Stimulated activated CD8-positive, alpha-beta memory T cell treated with anti-CD3 and anti-CD28 coated beads, Interleukin-7, amount 100 ng/mL, for 48 hours (primary cell): ENCODE measurements at places on chromosomes 4 and X.

DNA sequence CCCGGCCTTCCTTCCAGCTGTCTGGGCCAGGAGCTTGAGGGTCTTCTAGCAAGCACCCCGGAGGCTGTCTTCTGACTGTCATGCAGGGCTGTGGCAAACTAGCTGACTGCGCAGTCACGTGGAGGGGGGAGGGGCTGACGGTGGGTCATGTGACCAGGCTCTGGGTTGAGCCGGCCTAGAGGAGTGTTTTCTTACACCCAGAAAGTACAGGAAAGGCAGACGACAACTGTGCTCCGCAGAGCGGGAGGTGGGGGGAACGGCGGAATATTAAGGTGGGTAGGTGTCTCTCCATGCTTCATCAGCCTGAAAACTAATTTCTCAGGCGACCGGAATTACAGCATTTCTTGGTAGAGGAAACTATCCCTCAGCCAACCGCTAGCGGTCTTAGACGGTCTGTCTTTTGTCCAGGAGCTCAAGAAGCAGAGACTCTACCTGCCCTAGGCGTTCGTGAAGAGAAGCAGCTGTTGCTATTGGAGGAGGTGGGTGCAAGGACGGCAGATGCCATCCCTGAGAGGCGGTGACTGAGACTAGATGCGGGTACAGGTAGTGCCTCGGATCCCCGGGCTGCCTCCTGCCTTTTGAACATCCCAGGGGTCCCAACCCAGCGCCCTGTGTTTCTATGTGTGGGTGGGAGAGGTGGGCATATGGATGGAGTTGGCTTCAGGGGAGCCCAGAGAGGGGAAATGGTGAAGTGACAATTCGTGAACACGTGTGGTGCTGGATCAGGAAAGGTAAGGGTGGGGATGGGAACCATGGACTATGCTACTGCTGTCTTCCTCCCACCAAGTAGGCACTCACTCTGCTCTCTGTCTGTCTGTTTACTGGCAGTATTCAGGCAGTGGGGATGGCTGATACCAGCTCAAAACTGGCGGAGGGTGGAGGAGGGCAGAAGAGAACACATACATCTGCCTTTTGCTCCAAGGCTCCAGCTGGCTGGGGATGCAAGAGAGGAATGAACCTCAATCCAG is 8.8 kb downstream of the GPRASP1 start:
- DNase-seq: peak; percentile 53

DNA sequence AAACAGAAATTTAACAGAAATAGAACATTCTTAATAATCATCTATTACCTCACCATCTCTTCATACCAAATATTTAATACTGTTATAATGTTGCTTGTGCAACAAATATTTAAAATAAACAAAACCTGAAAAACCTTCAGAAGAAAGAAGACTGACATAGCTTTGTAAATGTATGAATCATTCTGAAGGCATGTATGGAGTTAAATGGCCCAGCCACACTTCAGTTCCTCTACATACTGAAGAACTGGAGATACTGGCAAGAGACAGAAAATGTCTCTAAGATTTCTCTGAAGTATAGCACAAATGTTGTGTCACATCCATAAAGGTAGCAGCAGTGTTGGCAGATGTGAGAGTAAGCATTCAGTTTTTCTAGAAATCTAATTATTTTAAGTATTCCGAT is 275.3 kb upstream of the FGF13 start:
- DNase-seq: no peak

- DNase-seq: no peak
Measured at GRCh38 chr4:80903020-80903419, 127.5 kb upstream of the BMP3 start.

GRCh38 chr4:173498023-173498422 is 32.0 kb downstream of the HAND2 start:
- no peak for DNase-seq

DNA sequence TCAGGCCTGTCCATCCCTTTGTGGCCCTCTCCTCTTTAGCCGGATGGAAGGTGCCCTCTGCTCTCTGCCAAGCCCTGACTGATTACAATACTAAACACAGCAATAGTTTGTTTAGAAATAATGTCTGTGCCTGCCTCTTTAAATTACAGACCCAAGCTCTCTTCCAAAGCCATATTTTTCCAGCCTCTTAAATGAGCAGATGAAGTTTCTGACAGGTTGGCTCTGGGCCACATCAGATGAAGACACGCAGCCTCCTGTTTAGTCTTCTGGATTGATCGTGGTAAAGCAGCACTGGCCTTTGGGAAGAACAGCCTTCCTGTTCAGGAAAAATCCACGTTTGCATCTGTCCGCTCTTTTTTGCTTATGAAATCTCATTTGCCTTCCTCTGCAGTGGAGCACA is 133.6 kb downstream of the CPE start:
- no peak for DNase-seq

DNA sequence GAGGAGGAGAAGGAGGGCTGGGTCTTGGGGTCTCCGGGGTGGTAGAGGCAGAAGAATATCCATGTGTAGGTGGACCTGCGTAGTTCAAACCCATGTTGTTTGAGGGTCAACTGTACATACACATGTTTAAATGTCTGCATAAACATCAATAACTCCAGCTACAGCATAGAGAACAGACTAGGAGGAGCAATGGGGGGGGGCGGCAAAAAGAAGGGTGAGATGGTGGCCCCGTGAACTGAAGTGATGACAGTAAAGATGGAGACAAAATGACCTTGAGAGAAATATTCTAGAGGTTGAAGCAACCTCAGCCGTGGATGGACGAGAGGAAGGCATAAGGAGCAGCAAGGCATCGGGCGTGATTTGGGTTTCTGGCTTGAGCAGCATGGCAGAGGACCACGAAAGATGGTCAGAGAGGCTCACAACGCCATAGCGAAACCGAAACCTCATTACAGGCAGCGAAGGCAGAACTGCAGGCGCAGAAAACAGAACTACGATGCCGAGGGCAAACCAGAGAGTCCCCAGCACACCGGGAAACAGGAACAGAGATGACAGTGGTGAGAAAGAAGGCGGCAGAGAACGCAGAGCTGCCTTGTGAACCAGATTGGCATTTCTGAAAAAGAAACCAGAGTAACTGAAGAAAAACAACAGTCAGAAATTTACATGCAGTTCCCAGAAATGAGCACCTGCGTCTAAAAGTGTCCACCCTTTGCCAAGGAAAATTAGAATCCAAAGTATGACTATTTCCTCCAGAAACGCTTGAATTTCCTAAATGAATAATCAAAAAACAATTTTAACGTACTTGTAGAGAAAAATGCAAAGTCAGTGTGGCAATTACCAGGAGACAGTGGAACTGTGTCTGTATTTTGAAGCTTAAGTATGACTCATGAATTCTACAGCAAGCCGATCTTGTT is 50.3 kb upstream of the ENPP6 start:
- DNase-seq: no peak
